ENCODE measurements at places on chromosomes 2 and 18.

- peak; percentile 12 for DNase-seq
Measured at GRCh38 chr2:229154381-229154780, 116.7 kb downstream of the PID1 start.

DNA sequence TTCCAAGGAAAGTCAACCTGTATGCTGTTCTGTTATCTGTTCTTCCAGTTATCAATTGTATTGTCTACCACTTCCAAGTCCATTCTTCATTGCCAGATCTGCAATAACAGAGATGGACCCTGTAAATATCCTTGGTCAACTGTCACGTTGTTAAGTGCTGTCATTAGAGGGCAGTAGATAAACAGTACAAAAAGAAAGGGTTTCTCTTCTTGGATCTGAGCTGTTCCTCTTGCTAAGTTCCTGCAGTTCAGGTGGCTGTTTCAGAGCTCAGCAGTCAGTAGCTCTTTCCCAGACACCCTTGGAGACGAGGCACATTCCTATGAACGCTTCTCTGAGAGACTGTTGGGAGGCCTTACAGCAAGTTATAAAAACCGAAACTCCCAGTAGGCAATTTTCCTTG, 957.1 kb upstream of the CHAC2 start:
- peak; percentile 3 for DNase-seq

DNA sequence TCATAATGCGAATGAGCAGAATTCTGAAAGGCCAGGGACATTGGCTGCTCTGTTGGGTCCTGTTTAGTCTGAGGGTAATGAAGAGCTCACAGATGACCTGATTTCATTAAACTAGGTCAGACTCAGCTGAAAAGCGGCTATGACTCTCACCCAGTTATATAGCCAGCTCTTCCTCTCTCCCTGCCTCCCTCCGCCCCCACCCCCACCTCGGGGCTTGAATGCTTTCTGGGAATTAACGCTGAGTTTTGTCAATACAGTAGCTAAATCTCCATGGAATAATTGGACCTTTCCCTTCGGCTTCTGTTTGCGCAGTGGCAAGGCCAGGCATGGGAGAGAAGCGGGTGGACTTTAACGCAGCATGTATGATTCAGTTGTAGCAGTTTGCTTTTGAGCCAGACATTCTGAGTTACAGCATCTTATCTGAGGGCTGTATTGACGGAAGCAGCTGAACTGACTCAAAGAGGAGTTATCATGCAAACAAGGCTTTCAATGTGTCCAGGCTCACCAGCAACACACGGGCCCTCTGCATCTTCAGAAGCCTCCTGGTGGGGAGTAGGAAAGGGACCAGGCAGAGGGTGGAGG, 110.6 kb downstream of the MYCN start:
- DNase-seq, result no peak

GRCh38 chr2:224241001-224241400, 160.9 kb downstream of the FAM124B start:
- no peak for DNase-seq

- DNase-seq, result no peak
Measured at GRCh38 chr18:22609642-22610041, 191.9 kb upstream of the CTAGE1 start.

- no peak for DNase-seq
Measured at GRCh38 chr2:157837851-157838441, 38.2 kb downstream of the ACVR1 start.

DNA sequence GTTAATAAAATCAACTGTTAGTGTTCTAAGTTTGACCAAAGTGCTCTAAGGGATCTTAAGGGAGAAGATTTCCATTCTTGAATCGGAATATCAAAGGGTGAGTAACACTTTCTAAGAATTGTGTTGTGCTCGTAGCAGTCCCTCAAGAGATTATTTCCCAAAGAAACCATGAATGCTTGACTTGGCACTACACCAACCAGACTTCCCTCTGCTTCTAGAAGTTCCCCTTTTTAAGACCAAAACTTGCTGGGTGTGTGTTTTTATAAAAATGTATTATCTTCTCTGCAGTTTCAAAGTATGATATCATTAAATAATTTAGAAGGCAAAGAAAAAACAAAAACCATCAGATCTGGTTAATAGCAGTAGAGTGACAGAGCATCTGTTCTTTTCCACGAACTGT, 522.0 kb upstream of the FAM98A start:
- DNase-seq, result no peak

GRCh38 chr2:191894681-191895147, 47.8 kb upstream of the CAVIN2 start:
- peak; percentile 27 for DNase-seq

DNA sequence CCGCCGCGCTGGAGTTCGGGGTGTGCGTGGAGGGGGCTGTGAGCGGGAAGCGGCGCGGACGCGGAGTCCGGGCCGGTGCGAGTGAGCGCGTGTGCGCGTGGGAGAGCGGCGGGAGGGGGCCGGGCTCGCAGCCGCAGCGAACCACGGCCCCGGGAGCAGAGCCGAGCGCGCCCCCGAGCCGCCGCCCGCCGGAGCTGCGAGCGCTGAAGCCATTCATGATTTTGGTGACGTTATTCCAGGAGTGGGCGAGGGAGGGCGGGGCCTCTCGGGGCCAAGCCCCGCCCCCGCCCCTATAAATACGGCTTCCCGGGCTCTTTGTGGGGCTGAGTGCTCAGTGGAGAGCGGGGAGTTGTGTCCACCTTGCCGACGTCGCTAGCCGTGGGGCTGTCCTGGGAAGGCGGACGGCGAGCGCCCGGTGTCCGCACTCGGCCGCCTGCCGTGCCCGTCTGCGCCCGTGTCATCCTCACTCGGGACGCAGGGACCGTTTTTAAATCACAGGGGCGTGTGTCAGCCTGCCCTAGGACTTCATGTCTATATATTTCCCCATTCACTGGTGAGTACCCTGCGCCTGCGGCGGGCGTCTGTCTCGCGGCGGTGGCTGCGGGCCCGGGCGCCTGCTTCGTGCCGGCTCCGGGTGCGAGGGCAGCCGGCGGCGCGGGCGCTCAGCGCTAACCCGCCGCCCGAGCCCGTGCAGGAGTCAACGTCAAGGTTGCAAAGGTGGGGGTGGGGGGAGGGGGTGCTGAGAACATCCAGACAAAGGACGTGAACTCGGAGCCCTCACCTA, at the start of gene LBH:
TSS of gene LBH (plus strand) at position 323 of the 784 bp plus-strand sequence. CDS start at position 528, 205 bp downstream.
- DNase-seq, result peak; percentile 39

DNA sequence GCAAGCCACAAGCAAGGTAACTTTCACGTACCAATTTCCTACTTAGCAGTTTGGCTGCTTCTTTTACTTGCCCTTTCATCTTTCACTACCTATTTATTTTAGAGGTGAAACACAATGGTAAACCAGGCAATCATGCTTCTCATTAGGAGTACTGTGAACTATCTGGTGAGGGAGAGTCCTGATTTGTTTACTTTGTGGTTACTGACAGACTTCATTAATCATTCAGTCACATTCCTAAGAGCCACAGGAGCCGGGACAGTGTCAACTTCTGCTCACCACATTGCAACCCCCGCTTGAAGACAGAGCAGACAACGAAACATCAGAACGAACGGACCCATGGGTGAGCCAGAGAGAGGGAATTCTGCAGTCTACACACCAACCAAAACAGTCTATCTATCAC, 28.8 kb downstream of the TUBB6 start:
- DNase-seq, result no peak

GRCh38 chr2:171924170-171924942, 2.1 kb downstream of the HAT1 start:
- DNase-seq, result no peak
